Eye (tissue), 1 donor: ENCODE measurements at places on chromosomes 7 and 10.

DNA sequence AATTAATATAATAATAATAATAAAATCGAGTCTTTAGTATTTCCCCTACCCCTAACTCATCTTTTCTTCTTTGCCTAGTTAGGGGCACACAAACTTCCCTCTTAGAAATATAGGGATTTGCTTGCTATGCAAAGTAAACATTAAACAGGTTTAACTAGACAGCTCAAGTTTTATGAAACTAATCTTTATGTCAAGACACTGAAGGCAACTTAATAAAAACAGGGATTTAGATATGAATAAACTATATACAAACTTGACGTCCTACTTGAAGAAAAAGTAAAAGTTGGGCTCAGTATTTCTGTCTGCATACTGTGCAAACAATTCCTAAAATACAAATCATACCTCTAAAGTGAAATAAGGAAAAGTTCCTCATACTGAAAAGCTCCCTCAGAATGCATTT is 52.1 kb upstream of the CAV2 start:
- no peak for DNase-seq

- no peak for DNase-seq
Observed at GRCh38 chr7:5349005-5349380, 66.2 kb downstream of the SLC29A4 start.

- DNase-seq: no peak
Observed at GRCh38 chr7:156305351-156305750, 335.2 kb upstream of the RNF32 start.

DNA sequence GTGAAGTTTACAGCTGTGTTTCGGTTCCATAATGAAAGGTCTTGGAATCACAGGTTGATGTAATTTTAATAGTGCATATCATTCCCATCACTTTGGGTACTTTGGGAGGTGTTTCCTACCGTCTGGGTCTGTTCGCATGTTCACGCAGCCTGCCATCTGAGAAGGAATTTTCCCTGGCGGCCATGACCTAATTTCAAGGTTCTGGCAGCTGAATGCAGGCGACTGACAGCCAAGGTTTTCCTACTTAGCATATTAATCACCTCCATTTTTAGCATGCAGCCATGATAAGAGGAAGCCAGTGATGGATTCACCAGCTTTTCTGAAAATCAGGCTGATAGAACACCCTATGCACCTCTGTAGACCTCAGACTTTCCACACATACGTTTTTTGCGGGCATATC is 319.1 kb upstream of the TMEM229A start:
- DNase-seq: peak; percentile 37

DNA sequence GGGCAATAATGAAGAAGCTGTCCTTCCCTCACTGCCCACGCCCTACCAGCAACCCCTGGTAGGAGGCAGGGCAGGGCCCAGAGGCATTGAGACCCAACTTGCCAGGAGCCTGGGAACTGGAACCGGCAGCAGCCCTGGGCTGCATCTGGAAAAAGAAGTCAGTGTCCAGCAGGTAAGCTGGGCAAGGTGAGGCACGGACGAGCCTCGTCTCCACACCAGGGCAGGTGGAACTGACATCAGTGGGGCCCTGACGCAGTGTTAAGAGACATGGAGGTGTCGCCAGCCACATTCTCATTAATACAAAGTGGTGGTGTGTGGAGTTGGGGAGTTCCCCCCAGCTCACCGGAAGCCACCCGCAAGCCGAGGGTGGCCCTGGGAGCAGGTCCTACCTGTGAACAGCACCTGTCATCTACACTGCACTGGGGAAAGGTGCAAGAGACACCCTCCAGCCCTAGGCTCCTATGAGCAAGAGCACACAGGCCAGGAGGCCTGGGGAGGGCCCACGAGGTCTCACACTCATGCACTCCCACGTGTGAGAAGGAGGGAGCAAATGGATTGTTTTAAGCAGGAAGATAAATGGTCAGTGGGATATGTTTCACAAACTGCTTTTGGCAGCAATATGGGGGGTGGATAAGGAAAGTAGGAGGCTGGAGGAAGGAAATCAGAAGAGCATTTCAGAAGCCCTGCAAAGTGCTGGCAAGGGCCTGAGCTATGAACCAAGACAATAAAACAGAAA is 53.6 kb downstream of the COBL start:
- DNase-seq: no peak

GRCh38 chr7:52749880-52750279 is 285.6 kb upstream of the POM121L12 start:
- no peak for DNase-seq

DNA sequence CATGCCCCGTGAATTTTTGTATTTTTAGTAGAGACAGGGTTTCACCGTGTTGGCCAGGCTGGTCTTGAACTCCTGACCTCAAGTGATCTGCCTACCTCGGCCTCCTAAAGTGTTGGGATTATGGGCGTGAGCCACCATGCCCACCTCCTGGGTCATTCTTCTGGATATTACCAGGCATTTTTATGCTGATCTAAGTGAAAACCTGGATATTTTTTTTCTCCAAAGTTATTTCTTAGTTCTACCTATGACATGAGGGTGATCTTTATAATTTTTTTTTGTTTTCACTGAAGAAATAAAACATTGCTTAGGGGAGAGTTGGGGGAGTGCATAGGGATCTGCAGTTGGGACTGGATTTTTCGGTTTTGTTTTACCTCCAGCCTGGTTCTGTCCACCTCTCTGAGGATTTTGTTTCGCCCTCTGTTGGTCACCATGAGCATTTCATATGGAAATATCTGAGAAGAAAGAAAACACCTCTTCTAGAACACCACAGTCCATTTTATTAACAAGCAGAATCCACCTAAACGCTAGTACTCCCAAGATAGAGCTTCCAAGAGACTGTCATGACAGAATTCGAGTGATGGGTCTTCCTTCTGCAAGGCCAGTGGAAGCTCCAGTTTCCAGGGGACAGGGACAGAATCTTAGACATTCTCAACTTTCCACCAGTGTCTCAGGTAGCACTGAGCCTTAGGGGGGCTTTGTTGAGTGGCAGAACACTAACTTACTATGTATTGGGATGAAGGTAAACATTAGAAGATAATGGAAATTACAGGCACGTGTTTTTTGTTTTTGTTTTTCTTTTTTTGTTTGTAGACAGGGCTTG is 33.4 kb upstream of the AFAP1L2 start:
- DNase-seq: peak; percentile 37

- DNase-seq: no peak
Observed at GRCh38 chr10:133457100-133457841, 3.5 kb downstream of the SCART1 start.

DNA sequence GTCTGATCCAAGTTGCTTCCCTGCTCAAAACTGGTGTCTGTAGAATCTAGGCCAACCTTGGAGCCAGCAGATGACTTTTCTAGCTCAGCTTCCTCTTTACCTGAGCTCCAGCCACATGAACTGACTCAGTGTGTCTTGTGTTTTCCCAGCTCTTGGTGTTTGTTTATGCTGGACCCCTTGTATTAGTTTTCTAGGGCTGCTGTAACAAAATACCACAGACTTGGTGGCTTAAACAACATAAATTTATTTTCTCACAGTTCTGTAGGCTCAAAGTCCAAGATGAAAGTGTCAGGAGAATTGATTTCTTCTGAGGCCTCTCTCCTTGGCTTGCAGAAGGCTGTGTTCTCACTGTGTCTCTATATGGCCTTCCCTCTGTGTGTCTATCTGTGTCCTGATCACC is 45.1 kb downstream of the LRMDA start:
- no peak for DNase-seq

DNA sequence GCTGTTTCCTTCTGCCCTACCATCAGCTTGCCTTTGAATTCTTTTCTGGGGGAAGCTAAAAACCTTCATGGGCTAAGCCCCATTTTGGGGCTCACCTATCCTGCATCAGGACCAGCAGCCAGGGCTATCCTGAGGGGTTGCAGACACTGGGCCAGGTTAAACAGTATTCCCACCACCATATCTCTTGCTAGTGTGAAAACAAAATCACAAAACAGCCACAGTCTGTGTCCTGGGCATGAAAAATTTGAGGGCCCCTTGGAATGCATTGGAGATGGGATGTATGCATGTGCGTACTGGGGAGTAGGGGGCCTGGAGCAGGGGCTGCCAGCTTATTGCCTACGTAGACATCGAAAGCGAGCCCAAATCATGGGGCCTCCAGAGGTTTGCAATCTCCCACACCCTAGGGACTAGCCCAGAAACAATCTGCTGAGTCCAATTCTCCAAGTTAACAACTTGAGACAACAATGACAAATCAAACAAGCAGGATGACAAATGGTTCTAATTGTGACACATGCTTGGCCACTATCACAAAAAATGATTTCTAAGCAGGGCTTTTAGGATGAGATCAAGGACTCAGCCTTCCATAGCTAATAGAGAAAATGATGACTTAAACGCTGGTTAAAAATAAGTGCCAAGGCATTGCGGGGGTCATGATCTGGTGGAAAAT is 557.1 kb downstream of the KCNMA1 start:
- no peak for DNase-seq

DNA sequence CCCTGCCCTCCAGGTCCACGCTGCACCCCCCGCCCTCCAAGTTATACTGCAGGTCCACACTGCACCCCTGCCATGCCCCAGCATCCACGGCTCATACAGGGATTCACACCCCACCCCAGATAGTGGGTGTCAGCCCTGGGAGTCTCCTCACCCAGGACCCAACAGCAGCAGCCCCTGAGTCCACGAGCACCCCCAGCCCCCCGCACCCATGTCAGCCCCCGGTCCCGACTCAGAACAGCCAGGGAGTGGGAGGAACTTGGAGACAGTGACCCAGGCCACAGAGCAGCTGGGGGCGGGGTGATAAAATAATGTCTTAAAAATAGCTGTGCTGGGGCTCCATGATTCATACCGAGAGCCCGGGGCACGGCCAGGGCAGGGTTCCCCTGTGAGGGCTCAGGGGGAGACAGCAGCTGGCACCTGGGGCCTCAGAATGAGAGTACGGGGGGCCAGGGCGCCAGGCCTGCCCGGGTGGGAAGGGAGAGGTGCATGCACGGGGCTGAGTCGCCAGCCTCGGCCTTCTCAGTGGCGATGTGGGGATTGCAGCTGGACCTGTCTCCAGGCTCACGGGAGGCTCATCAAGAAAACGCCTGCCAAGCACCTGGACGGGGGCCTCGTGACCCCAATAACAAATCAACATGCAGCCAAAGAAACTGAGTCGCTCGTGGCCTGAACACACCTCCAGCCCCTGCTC is 29.8 kb downstream of the ADAP1 start:
- DNase-seq: no peak

GRCh38 chr7:343227-343822 is 53.4 kb downstream of the FOXL3 start:
- DNase-seq: peak; percentile 68

GRCh38 chr7:7785344-7785973 is 67.1 kb upstream of the RPA3 start:
- DNase-seq: no peak

DNA sequence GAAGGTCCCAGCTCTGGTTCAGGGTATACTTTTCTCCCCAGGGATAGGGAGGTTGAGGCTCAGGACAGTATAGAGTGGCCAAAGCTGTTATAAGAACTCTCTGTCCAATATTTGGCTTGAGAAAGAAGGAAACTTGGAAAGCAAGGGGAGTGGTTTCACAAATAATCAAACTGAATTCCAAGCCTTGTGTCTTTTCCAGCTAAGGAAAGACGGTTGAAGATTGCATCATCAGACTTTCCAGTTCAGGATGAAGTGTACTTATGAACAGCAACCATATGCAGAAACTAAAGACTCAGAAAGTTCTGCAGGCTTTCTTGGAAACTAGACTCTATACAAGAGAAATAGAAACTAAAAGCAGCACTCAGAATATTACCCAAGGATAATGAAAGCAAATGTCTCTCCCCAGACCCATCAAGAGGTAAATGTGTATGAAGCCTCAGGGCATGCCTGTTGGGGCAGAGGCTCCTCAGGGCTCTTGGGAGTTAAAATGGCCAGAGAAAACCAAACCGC is 46.4 kb downstream of the RAMP3 start:
- DNase-seq: no peak

DNA sequence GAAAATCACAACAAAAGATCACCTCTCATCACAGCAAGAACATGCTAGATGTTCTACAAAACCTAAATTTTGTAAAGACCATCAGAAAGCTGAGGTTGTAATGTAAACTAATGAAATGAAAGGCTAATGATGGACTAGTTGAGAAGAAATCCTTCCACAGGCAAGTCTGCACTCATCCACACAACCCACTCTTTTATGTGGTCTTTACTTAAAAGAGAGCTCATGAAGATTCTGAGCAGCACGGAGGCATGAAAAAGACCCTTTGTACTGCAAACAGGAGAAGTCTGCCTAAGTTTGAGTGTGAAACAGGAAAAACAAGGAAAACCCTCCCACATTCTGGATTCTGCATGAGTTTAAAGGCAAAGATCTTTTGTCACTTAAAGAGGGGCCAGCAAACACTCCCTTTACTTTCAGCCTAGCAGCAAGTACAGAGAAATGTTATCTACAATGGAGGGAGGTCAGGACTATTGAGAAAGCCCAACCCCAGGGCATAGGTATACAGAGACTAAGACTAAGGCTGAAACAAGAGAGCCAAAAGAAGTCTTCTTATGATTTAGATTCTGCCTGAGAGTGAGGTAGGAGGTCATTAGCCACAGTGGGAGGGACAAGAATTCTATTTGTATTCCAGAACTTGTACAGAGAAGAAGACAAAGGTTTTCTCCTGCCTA is 521.2 kb upstream of the TEX47 start:
- DNase-seq: no peak

GRCh38 chr7:49324040-49324439 is 399.7 kb downstream of the CDC14C start:
- no peak for DNase-seq

- no peak for DNase-seq
Observed at GRCh38 chr7:133697585-133697984, 429.6 kb upstream of the LRGUK start.
